GM23338 (cell line): ENCODE measurements at places on chromosomes 1 and 21.

GRCh38 chr21:37548521-37548981 is 182.0 kb downstream of the DYRK1A start:
- DNase-seq = no peak

DNA sequence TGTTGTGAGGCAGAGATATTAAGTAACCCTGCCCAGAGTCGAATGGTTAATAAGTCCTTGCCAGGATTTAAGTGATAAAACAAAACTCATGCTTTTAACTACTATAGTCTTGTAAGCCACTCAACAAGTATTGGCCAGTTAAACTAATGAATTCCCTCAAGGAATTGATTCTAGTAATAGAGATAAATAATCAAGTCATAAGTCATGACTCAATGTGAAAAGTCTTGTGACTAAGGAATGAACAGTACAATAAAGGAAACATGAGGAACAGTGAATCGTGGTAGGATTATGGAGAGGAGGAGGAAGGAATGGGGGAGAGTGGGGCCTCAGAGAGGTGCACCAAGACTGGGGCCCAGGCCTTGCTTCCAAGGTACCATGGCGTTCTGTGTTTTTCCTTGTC is 104.7 kb downstream of the FGGY start:
- DNase-seq = no peak

DNA sequence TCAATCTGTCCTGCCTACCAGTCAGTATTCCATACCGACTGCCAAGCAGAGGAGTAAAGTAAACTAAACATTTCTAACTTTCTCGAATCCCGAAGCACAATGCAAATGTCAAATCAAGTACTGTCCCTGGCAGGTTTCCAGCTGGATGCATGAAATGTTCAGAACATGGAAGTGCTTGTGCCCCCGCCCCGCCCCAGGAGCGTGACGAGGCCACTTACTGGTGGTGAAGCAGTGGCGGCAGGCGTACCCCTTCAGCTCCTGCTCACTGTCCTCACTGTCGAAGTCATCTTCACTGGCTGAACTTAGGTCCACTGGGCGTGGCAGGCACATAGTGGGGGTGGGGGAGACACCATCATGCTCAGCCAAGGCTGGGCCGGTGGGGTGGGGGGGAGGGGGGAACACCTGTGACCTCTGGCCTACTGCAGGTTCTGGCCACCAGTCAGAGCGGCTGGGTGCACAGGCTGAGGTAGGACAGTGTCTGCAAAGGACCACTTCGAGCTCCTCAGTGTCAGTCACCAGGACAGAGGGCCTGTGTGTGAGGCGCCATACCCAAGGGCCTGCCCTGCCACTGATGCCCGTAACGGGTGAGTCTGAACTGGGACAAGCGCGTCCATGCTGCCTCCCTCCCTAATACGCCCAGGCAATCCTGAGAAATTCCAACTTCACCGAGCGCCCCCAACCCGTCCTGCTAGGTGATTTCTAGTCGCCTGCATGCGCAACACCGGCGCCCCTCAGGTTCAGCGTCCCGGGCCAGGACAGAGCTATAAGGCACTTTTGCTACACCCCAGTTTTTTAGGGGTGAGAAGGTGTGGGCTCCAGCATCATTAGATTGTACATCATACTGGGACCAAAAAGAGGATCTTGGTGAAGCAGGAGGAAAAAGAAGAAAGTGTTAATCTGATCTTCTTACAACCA is 46.9 kb downstream of the SLC45A1 start:
- no peak for DNase-seq

GRCh38 chr1:225780630-225781029 is 3.0 kb downstream of the SRP9 start:
- no peak for DNase-seq
